ENCODE measurements at places on chromosomes 6 and 20. TPM values are rescaled to one million over a fixed set of nuclear protein-coding genes. Genes with fewer than 3 reads are reported as not detected.

GRCh38 chr6:42960243-42961019 lies at the start of gene GNMT:
Gene GNMT, plus strand, starts transcription at chr6:42960754. Its CDS starts 14 bp downstream, at chr6:42960768.
- no peak for DNase-seq

GRCh38 chr6:167781066-167781767 lies 45.5 kb upstream of the AFDN start:
- DNase-seq, result no peak

The CTSZ gene
- 168 TPM for total RNA-seq

DNA sequence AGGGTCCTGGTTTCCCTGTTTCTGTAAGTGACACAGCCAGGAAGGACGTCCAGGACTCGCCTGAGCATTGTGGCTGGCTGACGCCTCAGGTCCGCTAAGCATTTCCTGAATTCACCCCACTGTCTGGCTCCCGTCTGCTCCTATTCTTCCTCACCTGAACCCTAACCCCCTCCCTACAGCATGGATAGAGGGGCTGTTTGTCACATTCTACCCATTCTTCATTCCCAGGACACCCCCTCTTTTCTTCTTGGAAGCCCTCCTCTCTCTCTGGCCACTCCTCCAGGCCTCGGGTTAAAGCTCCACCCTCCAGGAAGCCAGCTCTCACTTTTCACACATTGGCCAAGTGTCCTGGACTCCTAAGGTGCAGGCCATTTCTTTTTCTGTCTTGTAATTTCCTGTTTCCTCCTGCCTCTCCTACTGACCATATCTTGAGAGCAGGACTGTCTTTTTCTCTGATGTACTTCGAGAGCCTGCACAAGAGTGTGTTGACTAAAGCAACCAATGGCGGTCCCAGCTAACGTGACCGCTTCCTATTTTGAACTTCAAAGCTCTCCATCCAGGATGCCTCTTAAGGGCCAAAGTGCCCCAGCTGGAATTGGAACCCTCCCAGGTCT lies 24.2 kb upstream of the MYMX start:
- no peak for DNase-seq

The SRMS gene
- not detected for total RNA-seq

DNA sequence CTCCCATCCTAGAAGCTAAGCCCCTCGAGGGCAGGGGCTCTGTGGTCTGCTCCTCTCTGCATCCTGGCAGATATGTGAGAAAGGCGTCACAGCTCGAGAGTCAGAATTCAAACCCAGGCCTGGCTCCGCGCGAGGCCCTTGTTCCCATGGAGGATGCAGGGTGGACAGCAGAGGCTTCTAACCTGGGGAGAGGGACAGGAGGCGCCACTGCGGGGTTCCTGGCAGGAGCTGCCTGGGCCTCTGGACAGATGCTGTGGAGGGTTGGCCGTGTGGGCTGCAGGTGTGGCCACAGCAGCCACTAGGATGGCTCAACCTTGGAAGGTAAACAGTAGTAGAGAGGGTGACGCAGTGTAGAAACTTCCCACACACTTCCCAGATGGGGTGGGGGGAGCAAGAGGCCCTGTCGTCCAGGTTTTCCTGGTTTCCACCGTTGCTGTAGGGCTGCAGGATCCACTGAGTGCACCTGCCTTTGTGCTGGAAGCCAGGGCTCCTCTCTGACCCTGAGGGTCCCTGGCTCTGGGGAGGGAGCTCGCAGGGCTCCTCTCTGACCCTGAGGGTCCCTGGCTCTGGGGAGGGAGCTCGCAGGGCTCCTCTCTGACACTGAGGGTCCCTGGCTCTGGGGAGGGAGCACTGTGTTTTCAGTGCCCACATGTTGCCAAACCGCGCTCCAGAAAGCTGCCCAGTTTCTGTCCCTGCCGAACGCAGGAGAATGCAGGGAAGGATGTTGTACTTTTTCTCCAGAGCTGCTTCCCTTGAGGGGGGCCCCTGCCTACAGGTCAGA lies 14.2 kb downstream of the RBM38 start:
- DNase-seq, result no peak

DNA sequence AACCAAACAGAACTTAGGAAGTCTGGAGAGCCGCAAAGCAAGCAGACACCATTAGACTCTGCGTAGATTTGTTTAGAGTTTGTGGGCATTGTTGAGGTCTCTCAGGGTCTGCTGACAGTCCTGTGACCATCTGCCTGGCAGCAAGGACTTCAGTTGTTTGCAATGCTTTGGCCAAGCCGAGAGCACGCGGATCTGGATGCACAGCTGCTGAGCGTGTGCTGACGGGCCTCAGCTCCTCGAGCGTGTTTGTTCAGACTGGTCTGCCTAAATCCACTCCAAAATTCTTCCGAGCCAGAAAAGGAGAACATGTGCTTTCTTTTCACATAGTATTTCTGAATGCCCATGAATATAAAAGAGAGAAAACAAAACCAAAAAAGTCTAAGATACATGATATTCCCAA lies 159.0 kb downstream of the ZNF217 start:
- no peak for DNase-seq

DNA sequence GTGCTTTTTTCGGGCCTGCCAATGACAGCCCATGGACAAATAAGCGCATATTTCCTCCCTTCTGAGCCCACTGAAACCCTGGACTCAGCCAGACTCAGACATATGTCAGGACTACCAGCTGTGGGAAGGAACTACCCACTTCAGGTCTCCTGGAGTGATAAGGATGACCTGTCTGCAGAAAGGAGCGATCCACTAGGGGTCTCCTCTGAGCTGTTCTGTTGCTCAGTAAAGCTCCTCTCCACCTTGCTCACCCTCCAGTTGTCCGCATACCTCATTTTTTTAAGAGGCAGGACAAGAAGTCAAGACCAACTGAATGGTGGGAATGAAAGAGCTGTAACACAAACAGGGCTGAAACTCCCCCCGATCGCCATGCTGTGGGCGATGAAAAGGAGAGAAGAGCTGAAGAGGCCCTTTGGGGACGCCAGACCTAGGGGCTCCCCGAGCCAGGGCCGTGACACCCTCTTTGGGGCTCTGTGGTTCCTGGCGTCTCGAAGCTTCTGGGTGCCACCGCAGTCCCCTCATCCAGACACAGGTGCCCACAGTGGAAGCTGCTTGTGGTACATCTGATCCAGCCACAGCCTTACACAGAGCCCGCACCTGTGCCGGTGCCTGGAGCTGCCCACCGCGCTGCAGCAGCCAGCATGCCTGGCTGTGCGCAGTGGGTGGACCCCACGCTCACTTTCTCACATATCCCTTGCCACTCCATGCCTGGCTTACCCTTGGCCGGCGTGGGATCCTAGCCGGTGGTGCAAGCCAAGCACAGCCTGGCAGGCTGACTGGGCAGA lies 68.8 kb downstream of the EYS start:
- no peak for DNase-seq

GRCh38 chr6:56091159-56091869 lies 156.1 kb downstream of the COL21A1 start:
- DNase-seq, result no peak

- no peak for DNase-seq
Measured at GRCh38 chr6:12333128-12333527, 43.0 kb downstream of the EDN1 start.

Data from SJSA1 (cell line).